ENCODE measurements at places on chromosomes 12 and 14. TPM values are rescaled to one million over a fixed set of nuclear protein-coding genes. Genes with fewer than 3 reads are reported as not detected.

The STON2 gene
- 27.6 TPM for total RNA-seq

The CD69 gene
- total RNA-seq: 17.4 TPM

The MANSC4 gene
- not detected for total RNA-seq

The C12orf75 gene
- 18.2 TPM for total RNA-seq

The ARHGAP9 gene
- 14.7 TPM for total RNA-seq

The SYT10 gene
- 0.17 TPM for total RNA-seq

The DTX1 gene
- total RNA-seq: 4.9 TPM

The RARG gene
- 29.7 TPM for total RNA-seq

The MSI1 gene
- total RNA-seq: 3.5 TPM

The SIX4 gene
- total RNA-seq: 7.1 TPM

The NRL gene
- 3.6 TPM for total RNA-seq

The LTBP2 gene
- total RNA-seq: 78.4 TPM

GRCh38 chr12:13205809-13206559, 9.5 kb downstream of the EMP1 start:
- peaks cover 54% of the 10 kb centered on the region for H3K4me1 ChIP-seq
- no peak for DNase-seq
- no peaks in the 10 kb centered on the region for H3K27me3 ChIP-seq
- no peaks in the 10 kb centered on the region for H3K36me3 ChIP-seq
- no peak overlapping the region for H3K4me3 ChIP-seq
- no peak overlapping the region for H3K27ac ChIP-seq

DNA sequence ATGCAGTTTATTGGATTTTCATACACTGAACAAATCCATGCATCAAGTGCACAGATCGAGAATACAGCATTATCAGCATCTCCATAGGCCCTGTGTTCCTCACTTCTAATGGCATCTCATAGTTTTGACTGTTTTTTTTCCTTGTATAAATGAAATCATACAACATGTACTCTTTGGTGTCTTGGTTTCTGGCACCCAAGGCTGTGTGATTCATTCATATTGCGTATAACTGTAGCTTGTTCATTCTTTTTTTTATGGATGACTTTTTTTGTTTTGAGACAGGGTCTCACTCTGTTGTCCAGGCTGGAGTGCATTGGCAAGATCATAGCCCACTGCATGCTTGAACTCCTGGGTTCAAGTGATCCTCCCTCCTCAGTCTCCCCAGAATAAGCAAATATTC, 14.3 kb downstream of the RASSF8 start:
- peaks cover 26% of the 10 kb centered on the region for H3K4me1 ChIP-seq
- DNase-seq: no peak
- no peaks in the 10 kb centered on the region for H3K27me3 ChIP-seq
- H3K27ac ChIP-seq: no peak overlapping the region
- H3K4me3 ChIP-seq: no peak overlapping the region

DNA sequence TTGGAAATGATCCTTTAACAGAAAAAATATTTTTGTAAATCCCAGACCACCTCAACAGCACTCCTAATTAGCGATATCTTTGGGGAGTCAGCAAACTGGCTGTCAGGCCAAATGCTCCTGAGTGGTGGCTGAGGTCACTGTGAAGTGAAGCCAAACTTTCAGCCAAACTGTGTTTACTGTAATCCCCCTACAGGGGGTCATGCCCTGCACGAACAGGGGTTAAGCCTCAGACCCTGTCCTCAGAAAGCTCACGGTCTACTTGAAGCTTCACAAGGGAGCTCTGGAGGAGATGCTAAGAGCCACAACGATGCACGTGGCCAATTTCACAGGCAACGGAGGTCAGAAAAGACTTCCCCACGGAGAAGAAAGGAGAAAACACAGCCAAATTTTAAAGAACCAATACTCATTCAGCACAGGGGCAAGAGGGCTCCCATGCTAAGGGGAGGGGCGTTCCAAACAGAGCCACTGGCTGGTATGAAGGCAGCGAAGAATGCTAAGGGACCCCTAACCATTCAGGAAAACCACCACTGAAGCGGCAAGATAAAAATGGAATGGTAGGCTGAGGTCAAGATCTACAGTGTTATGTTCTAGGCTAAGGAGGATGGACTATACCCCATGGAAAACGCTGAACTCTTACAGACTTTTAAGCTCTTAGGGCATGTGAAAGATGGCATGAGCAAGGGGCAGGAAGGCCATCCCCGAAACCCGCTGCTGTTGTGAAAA, 105.4 kb downstream of the ITPR2 start:
- H3K4me3 ChIP-seq: no peak overlapping the region
- DNase-seq: no peak
- no peaks in the 10 kb centered on the region for H3K27me3 ChIP-seq
- H3K4me1 ChIP-seq: peaks cover 19% of the 10 kb centered on the region

- no peak for DNase-seq
- peak overlapping the region; percentile 58 for H3K27ac ChIP-seq
- H3K4me1 ChIP-seq: peaks cover 9% of the 10 kb centered on the region
Measured at GRCh38 chr12:101823891-101824290, 6.9 kb downstream of the GNPTAB start.

DNA sequence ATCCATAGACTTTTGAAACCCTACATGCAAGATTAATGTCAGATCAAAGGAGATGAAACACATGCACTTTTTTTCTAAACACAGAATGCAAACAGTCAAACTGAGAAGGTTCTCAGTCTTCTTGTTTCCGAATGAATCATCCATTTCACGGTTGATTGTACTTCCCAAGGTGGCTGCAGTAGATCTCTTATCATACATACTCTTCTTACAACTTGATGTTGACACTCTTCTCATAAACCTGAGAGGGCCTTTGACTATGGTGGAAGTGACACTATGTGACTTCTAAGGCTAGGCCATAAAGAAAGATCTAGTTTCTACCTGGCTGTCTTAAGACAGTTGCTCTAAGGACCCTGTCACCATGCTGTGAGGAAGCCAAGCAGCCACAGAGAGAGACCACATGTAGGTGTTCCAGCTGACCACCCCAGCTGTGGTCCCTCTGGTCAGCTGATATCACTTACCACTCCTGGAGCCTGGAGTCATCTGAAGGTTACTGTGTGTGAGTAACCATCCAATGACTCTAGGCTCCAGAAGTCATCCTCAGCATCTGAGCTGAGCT, 67.2 kb upstream of the HMGA2 start:
- DNase-seq: no peak
- H3K36me3 ChIP-seq: no peaks in the 10 kb centered on the region
- H3K4me1 ChIP-seq: no peaks in the 10 kb centered on the region
- no peak overlapping the region for H3K4me3 ChIP-seq
- H3K27ac ChIP-seq: no peak overlapping the region

- H3K27me3 ChIP-seq: no peaks in the 10 kb centered on the region
- peak; percentile 89 for DNase-seq
- H3K27ac ChIP-seq: peak overlapping the region; percentile 68
- no peak overlapping the region for H3K4me3 ChIP-seq
- peaks cover 23% of the 10 kb centered on the region for H3K4me1 ChIP-seq
Measured at GRCh38 chr14:21038441-21039422, 3.4 kb upstream of the RNASE7 start.

- DNase-seq: peak; percentile 36
- H3K4me3 ChIP-seq: no peak overlapping the region
- no peaks in the 10 kb centered on the region for H3K36me3 ChIP-seq
Measured at GRCh38 chr14:87745507-87746118, 247.4 kb downstream of the GALC start.

DNA sequence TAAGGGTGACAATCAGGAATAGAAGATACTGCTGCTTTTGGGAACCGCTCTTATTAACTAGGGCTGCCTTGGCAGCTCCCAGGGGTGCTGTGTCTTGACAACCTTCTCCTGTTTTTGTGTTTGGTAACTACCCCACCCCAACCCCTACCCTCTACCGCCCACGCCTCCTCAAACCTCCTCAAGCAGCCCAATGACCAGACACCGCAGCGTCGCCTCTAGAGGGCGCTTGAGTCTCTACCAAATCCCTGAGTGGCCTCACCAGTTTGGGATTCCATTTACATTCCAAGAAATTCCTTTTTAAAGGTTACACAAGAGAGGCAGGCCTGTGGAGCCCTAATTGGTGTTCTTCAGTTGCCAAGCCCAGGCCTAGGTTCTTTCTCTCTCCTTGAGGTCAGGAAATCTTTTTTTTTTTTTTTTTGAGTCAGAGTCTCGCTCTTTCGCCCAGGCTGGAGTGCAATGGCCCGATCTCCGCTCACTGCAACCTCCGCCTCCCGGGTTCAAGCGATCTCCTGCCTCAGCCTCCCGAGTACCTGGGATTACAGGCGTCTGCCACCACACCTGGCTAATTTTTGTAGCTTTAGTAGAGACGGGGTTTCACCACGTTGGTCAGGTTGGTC, 72.4 kb upstream of the USP44 start:
- H3K27me3 ChIP-seq: no peaks in the 10 kb centered on the region
- H3K4me3 ChIP-seq: no peak overlapping the region
- H3K4me1 ChIP-seq: no peaks in the 10 kb centered on the region

DNA sequence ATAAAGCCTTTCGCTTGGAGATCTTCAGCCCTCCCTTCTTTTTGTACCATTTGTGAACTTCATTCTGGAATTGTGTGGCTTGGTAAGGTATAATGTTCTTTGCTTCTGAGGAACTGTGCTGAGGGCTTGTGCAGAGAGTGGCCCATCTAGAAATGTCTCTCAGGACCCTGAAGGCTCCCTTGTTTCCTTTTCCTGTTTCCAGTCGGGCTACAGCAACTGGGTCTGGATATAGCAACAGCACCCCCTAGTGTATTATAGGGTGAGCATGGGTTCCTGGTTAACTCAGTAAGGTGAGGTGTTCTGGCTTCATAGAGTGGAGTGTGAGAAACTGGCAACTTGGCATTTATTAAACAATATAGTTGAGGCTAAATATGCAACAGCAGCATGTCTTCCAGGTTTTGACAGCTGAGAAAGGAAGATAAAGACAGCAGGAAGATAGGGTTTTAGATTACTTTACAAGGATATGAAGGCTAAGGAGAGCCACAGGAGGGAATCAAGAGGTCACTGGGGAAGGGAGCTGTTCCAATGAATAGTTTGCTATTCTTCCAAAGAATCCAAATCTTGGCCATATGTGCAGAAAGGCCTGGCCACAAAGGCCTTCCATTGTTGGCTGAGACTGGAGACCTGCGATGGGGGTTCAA, 49.1 kb upstream of the RNU6-8 start:
- H3K27ac ChIP-seq: peak overlapping the region; percentile 35
- no peaks in the 10 kb centered on the region for H3K27me3 ChIP-seq
- peaks cover 3% of the 10 kb centered on the region for H3K4me1 ChIP-seq
- H3K36me3 ChIP-seq: no peaks in the 10 kb centered on the region
- no peak overlapping the region for H3K4me3 ChIP-seq
- peak; percentile 85 for DNase-seq

- DNase-seq: peak; percentile 26
- H3K36me3 ChIP-seq: no peaks in the 10 kb centered on the region
- no peaks in the 10 kb centered on the region for H3K27me3 ChIP-seq
- no peak overlapping the region for H3K27ac ChIP-seq
Measured at GRCh38 chr14:68632054-68632895, 160.6 kb downstream of the ZFP36L1 start.

- H3K36me3 ChIP-seq: peaks cover 10% of the 10 kb centered on the region
- H3K27ac ChIP-seq: no peak overlapping the region
- DNase-seq: peak; percentile 65
- peaks cover 3% of the 10 kb centered on the region for H3K4me1 ChIP-seq
- peaks cover 12% of the 10 kb centered on the region for H3K27me3 ChIP-seq
Measured at GRCh38 chr12:120583478-120584030, 2.4 kb upstream of the POP5 start.

DNA sequence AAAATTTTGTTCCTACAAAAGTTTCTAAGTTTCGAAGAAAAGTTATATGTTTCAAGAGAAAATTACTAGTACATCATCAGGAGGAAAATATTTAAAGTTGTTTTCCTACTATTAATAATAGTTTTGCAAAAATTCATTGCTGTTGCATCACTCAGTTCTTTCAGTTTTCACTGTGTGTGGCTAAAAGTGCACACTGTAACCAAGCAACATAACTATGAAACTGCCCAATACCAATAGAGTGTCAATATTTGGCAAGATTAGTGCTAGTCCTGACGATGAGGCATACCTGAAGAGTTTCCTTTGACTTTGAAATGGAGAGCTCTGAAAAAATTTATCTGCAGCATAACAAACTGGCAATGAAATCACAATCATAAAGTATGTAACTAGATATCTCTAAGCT, 194.3 kb downstream of the CPNE8 start:
- no peaks in the 10 kb centered on the region for H3K27me3 ChIP-seq
- no peaks in the 10 kb centered on the region for H3K36me3 ChIP-seq
- DNase-seq: peak; percentile 2
- no peak overlapping the region for H3K4me3 ChIP-seq
- no peaks in the 10 kb centered on the region for H3K4me1 ChIP-seq
- H3K27ac ChIP-seq: no peak overlapping the region

GRCh38 chr14:51357250-51357649, 117.2 kb downstream of the TMX1 start:
- H3K36me3 ChIP-seq: no peaks in the 10 kb centered on the region
- no peak overlapping the region for H3K27ac ChIP-seq
- no peaks in the 10 kb centered on the region for H3K27me3 ChIP-seq

GRCh38 chr12:118015944-118016343, 559 bp upstream of the RFC5 start:
- peaks cover 2% of the 10 kb centered on the region for H3K36me3 ChIP-seq
- H3K4me1 ChIP-seq: peaks cover 5% of the 10 kb centered on the region
- no peak for DNase-seq
- no peaks in the 10 kb centered on the region for H3K27me3 ChIP-seq
- no peak overlapping the region for H3K4me3 ChIP-seq

- no peak for DNase-seq
- no peaks in the 10 kb centered on the region for H3K27me3 ChIP-seq
- H3K4me3 ChIP-seq: no peak overlapping the region
- H3K4me1 ChIP-seq: no peaks in the 10 kb centered on the region
- H3K36me3 ChIP-seq: peaks cover 27% of the 10 kb centered on the region
Measured at GRCh38 chr14:100524233-100524932, 62.8 kb downstream of the BEGAIN start.

DNA sequence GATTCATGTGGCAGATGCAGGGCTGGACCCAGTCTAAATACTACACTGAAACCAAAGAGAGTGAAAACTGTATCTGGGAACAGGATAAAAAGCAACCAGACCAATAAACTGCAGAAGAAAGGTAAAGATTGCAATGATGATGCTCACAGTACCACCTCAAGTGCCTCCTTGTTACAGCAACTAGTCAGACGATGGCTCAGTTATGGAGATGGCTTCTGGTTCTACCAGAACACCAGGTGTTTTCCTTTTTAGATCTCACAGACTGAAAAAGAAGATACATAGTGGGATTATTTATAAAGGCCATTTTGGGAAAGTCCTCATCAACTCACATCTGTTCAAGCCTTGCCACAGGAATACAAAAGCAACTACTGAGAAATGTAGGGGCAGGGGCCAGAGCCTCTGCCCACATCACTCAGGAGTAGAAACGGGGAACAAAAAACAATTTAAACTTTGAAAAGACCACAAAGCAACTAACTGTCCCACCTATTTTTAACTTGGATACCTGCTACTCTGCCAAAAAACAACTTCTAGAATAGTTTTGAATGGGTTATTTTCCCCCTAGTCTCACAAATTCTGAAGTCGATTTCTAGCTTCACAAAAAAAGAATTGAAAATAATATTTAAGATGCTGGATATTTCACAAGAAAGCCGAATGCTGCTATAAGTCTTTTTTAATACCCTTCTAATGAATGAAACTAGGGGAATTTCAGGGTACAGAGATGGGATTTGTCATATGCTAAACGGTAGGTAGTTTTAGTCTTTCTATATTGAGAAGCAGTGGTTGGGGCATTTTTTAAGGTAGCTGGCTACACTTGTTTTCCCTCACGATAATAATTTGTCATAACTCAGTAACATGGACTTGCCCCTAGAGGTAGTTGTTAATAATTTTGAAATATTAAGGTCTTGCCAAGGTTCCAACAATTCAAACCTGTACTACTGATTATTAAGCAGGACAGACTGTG, 197.2 kb upstream of the TMPO start:
- no peaks in the 10 kb centered on the region for H3K27me3 ChIP-seq
- no peak overlapping the region for H3K4me3 ChIP-seq
- no peak overlapping the region for H3K27ac ChIP-seq
- H3K36me3 ChIP-seq: no peaks in the 10 kb centered on the region
